Fibroblast of lung (primary cell): ENCODE measurements at places on chromosomes 3 and 15. TPM values are rescaled to one million over a fixed set of nuclear protein-coding genes. Genes with fewer than 3 reads are reported as not detected.

The CCDC174 gene
- 12.1 and 12.7 TPM in 2 replicates for total RNA-seq

The ATP10A gene
- 5.1 and 12.7 TPM in 2 replicates for total RNA-seq

The HOMER2 gene
- 6.9 and 9.9 TPM in 2 replicates for total RNA-seq

The PP2D1 gene
- not detected in 2 replicates for total RNA-seq

The GAP43 gene
- total RNA-seq: under 0.01 and 0.17 TPM in 2 replicates

The CCR9 gene
- not detected in 2 replicates for total RNA-seq

The EOMES gene
- total RNA-seq: under 0.01 TPM in 1 of 2 replicates, not detected in the other

The RAD51 gene
- total RNA-seq: 0.77 and 1.3 TPM in 2 replicates

The NEK10 gene
- 16.4 and 23.0 TPM in 2 replicates for total RNA-seq

The HTR3D gene
- not detected in 2 replicates for total RNA-seq

The ICE2 gene
- 33.6 and 38.6 TPM in 2 replicates for total RNA-seq

The WDR5B gene
- total RNA-seq: 5.4 and 6.6 TPM in 2 replicates

The GDPGP1 gene
- total RNA-seq: 6.2 and 9.7 TPM in 2 replicates

The PLSCR4 gene
- 25.7 and 36.7 TPM in 2 replicates for total RNA-seq

The CTXN2 gene
- not detected in 2 replicates for total RNA-seq

The ROPN1B gene
- total RNA-seq: not detected in 2 replicates

The TEX9 gene
- total RNA-seq: 3.3 and 4.5 TPM in 2 replicates

The P3H2 gene
- total RNA-seq: 4.6 and 20.5 TPM in 2 replicates

The MCF2L2 gene
- under 0.01 TPM in 2 replicates for total RNA-seq

- DNase-seq: no peak
Measured at GRCh38 chr3:139808201-139808600, 126.8 kb upstream of the CLSTN2 start.

DNA sequence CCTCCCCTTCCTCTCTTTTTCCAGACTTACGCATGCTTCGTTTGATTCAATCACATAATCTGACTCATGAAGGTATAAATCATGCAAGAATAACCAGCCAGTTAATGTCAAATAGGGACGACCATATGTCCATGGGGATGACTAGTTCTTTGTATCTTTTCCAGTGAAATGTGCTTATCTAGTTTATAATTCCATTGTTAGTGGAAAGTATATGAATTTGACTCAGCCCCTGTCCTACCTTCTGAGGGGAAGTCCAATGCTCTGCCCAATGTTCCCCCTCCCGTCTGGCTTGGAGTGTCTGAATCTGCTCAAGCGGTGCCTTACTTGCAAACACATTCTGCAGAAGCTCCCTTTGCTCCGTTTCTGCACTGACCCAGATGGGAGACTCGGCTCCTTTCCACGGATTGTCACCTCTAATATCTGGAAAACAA, 55.0 kb upstream of the EPHB3 start:
- peak; percentile 55 for DNase-seq

DNA sequence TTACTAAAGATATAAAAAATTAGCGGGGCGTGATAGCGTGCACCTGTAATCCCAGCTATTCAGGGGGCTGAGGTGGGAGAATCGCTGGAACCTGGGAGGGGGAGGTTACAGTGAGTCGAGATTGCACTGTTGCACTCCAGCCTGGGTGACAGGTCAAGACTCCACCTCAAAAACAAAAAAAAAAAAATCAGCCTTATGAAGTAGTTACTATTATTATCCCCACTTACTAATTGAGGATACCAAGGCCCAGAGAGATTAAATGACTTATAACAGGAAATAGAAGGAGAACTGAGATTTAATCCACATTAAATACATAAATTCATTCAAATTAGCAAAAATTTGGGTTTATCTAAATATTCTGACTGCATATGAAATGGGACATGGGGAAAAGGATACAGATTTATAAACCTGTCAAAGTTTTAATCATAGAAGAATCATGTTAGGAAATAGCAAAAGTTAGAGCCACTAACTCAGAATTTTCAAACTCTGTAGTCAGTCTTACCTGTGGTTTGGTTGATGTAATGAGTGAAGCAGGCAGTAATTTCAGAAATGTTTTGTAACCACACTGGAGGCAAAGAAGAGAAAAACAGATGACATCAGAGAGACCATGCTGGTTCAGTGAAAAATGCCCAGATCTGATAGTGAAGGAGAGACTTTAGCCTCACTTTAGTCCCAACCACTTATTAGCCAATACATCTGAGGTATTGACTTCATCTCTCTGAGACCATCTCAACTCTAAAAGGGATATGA, 25.0 kb upstream of the ACAP2 start:
- peak; percentile 84 for DNase-seq

GRCh38 chr3:103166890-103167289, 732.1 kb downstream of the ZPLD1 start:
- DNase-seq: no peak

DNA sequence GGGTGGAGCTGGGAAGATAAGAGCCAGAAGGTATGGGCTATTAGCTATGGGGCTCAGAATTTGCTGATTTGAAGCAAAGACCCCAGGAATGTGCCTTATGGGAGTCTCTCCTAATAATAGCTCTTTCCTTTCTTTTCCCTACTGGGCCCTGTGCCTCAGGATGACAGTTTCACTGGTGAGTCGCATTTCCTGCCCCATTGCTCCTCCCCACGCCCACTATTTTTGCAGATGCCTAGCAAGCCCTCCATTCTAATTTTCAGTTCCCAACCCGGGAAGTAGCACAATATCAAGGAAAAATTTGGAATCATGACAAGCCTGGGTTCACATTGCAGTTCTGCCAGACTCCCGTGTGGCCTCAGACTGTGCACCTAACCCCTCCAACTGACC, 583 bp downstream of the IL17RE start:
- peak; percentile 50 for DNase-seq

- DNase-seq: no peak
Measured at GRCh38 chr15:55353025-55353424, 34.0 kb downstream of the PIGB start.

GRCh38 chr3:149487598-149488197, 13.2 kb downstream of the TM4SF4 start:
- no peak for DNase-seq

DNA sequence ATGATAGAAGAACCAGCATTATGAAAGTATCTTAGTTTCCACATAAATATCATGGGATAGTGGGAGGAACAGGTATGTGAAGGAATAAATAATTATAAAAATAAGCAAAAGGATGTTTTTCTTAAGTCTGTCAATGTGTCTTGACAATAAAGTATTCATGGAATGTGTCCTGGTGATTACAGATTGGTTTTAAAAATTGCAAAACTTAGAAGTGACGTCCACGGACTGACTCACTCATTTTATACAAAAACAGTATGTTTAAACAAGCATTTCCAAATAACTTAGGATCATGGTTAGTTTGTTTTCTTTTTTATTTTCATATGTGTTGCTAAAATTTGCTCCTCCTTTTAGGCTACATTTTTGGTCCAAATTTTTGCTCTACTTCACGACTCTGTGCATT, 687.0 kb upstream of the NECTIN3 start:
- peak; percentile 86 for DNase-seq

GRCh38 chr3:34155108-34155507, 356.7 kb downstream of the PDCD6IP start:
- DNase-seq: no peak

GRCh38 chr3:35624698-35625097, 14.6 kb upstream of the ARPP21 start:
- DNase-seq: no peak

DNA sequence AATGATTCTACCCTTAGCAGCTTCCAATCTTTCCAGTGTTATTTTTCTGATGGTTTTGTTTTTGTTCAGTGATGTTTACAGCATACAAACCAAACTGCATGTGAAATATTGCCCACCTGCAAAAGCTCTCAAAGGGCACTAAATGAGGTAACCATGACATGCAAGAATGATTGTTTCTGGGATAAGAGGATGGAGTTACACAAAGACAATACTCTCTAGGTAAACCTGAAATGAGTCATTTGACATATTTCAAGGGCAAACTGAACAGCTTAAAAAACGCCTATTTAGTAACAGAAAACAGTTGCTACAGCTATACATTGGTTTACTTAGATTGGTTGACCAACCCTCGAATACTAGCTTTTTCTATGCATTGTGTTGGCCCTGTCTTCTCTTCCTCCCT, 481.7 kb downstream of the ZPLD1 start:
- no peak for DNase-seq

- peak; percentile 18 for DNase-seq
Measured at GRCh38 chr3:43338295-43338694, 52.0 kb downstream of the SNRK start.

DNA sequence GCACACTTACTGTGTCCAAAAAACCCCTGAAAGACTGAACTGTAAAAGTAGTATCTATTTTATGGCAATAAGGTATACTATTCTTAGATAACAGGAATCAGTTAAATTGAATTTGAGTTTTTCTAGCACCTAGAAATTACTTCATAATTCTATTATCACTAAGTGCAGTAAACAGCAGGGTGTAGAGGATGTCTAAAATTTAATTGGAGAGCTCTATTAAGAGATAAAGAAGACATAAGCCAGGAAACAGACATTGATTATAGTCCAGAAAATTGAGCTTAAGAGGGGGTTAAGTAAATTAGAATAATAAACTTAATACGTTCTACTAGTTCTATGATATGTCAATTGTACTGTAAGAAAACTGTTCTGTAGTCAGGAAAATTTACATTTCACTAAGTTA, 403.5 kb upstream of the CBLB start:
- DNase-seq: no peak

GRCh38 chr3:42247576-42248027, 18.4 kb downstream of the CCK start:
- peak; percentile 36 for DNase-seq

DNA sequence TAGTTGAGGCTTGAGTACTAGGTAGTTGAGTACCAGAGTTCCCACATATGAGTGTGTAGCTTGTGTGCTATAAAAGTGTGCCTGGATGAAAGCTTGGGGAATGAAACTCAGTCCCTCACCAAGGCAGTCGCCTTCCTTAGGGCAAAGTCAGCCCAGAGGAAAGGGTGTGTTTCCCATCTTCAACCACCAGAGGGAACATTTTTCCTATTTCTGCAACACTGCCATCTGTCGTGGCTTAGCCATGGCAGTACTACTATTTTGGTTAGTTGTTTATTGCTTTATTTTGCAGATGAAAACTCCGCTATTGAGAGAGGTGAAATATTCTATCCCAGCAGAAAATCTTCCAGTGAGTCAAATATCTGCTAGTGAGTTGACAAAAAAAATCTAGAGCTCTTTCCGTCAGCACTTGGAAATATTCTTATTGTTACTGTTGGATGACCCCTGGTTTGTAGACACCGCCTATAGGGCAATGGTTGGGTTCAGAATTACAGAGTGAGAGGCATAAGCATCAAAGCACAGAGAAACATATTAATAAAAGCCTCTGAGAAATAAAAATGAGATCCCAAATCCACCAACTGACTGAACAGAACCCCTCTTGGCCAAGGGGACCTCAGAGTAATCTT, 239.9 kb downstream of the CPNE4 start:
- peak; percentile 74 for DNase-seq

GRCh38 chr3:124121379-124122312, 129.7 kb upstream of the ROPN1 start:
- no peak for DNase-seq

DNA sequence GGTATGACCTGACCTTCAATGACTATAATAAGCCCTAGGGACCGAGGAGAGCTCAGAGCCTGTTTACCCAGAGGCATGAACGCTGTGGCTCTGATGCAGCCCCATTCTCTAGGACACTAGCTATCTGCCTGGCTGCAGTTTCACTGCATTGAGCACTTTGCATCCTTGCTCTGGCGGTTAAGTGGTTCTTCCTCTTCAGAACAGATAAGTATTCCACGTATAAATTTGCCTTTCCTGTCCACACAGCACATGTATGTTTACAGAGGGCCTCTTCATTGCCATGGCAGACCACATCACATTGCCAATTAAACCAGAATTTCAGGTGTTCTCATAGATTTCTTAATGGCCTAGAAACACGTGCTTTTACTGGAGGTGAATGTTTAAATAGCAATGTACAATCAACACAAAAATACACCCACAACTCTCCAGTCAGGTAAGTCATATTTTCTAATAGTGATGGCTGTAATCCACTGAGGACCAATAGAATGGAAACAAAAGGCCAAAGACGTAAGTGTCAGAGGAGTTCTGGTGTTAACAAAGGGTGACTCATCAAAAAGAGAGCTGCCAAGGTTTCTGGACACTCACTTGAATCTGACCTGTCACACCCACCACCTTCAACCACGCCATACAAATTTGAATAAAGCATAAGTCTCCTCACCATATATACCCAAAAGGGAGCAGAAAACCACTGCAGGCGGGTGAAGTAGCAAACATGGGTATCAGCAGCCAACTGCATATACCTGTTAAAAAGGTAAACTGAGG, 553.4 kb downstream of the OCA2 start:
- DNase-seq: no peak

DNA sequence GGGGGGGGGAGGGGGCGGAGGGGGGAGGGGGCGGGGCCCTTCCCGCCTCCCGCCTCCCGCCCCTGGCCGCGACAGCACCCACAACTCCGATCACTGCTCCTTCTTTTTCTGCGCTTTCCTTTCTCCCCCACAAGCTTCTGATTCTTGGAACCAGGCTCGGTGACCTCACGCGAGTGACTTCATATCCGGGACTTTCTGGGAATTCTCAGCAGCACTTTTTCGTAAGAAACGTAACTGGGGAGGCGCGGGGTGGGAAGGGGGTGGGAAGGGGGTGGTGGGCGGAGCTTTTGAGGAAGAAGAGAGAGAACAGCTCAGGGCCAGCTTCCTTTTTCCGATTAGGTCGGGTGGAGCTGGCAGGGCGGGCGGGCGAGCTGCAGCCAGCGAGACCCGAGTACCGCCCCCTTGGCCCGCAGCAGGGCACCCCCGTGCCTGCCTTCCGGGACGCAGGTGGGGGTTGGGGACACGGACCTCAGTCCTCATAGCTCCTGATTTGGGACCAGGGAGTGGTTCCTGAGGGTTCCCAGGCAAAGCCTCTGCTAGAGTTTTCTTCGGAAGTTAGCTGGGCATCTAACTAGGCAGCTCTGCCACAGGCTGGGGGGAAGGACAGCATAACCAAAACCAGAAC, 14.6 kb downstream of the XIRP1 start:
- DNase-seq: peak; percentile 98

GRCh38 chr3:126630020-126630419, 24.9 kb downstream of the TXNRD3 start:
- no peak for DNase-seq

DNA sequence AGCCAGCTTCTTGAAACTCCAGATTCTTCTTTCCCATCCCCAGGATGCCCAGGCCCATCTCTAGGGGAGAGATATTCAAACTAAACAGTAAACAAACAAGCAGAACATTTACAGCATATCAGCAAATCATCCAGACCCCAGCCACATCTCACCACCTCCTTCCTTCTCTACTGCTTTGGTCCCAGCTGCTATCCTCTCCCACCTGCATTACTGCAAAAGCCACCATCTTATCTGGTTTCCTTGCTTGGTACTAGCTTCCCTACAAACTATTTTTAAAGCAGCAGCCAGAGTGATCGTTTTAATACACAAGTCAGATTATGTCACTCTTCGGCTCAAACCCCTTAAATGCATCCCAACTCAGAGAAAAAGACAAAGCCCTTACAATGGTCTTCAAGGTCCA, 4.8 kb downstream of the LYSMD2 start:
- no peak for DNase-seq

- no peak for DNase-seq
Measured at GRCh38 chr3:127731546-127732289, 59.0 kb downstream of the ABTB1 start.
